ENCODE measurements at places on chromosomes 5 and 9.

GRCh38 chr9:113056191-113057106 lies at the start of gene ZFP37:
Gene ZFP37, minus strand, starts transcription at chr9:113056724. Its CDS starts 36 bp downstream, at chr9:113056688.
- peak; percentile 90 for DNase-seq

DNA sequence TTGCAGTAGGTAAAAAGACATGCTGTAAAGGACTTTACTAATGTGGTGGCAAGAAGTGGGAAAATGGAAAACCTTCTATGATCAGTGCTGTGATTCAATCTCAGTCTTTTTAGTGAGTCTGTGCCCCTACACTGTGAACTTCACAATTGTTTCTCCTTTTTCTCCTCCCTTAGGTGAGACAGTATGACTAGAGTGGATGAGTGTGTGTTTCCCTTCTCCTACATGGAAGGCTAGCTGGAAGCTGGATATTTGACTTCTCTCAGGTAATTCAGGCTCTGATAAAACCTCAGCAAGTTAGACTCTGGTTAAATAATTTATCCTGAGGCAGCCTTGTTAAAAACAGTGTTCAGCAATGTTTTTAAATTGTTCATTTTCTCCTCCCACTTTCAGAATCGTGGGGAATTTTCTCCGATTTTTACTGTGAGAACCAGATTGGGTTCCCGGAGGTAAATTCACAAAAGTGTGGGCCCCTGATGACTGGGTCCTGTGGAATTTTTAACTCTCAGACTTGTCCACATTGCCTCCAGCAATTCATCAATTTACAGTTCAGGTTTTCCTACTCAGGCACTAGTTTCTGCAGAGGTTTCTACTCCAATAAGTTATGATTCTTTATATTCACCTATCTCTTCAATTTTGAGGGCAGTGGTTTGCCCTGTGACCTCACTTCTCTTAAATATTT lies 149.1 kb upstream of the PIK3R1 start:
- DNase-seq: no peak

GRCh38 chr9:14293801-14294200 lies 20.1 kb downstream of the NFIB start:
- no peak for DNase-seq

GRCh38 chr9:81559197-81559596 lies 130.2 kb downstream of the TLE1 start:
- no peak for DNase-seq

DNA sequence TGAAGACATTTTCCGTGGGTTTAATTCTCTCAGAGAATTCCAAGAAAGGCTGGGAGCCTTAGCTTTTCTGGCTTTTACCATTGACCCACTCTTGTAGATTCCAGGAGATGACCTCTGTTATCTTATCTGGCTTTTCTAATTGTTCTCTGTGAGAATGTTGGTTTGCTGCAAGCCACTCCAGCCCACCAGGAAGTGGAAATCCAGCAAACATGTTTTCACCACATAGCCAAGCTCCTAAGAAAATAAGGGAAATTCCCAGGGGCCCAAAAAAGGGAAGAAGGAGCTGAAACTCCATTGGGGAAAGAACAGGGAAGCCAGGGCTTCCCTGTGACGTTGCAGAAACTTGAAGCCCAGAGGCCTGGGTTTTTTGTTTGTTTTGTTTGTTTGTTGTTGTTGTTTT lies 19.7 kb downstream of the GPR107 start:
- no peak for DNase-seq

DNA sequence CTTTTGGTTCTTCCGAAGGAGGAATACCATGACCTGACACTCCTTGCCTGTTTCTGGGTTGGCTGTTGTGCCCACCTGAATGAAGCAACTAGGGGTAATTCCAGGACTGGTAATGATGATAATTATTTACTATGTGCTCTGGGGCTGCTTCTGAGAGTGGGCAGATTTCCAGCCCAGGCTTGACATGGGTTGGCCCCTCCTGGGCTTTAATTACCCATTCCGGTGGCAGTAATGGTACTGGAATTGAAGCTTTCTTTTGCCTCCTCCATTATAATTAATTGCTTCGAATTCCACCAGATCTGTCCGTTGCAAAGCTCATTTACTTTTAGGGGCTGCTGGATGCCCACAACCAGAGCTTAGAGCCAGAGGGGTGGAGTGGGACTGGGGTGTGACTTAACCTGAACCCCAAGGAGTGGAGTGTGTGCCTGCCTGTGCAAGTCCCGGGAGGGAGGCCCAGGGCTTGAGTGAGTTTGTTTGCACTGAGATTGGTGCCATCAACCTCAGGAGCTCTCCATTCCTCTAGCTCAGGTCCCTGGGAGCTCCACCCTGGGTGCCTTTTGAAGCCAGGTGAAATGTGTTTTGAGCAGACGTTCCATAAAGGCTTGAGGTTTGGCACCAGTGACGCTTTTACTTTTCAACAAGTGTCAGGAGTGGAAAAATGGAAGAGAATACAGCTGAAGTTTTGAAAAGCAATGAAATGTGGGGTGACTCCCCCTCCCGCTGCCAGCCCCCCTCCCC lies 214.6 kb downstream of the PDZD2 start:
- no peak for DNase-seq

DNA sequence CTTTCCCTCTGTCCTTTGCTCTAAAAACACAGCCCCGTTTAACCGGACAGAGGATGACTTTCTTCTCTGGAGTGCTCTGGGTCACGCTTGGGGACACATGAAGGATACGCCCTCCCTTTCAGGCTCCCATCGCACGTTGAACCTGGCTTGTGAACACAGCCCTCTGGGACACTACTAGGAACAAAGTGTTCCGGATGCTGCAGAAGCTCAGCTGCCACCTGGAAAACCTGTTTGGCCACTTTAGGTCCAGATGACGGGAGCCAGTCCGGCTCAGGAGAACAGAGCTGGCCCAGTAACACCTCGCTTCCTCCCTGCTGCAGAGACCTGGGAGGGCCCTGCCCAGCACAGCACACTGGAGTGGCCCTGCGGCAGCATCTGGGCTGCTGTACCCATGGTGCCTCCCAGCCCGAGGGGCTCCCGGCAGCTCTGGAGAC lies 60.1 kb downstream of the GADD45G start:
- no peak for DNase-seq

GRCh38 chr5:15639288-15639687 lies 139.3 kb downstream of the FBXL7 start:
- DNase-seq: no peak

- DNase-seq: peak; percentile 15
Measured at GRCh38 chr5:172707285-172708182, 63.5 kb downstream of the DUSP1 start.

DNA sequence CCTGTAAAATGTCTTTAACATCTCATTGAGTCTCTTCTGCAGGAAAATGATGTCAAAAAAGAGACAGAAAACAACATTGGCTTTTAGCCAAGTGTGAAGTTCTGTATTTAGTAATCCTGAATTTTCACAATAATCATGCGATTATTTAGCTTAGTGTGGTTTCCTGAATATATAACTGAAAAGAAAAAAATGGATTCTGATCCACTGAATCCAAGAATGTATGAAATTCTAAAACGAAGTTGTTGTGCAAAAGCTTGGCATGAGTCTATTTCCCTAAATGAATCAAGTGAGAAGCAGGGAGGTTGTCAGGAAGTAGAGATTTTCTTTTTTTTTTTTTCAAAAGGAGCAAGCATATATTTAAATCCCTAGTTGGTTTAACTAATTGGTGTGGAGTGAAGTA lies 145.9 kb upstream of the CDH6 start:
- DNase-seq: no peak

GRCh38 chr5:110324876-110325275 lies 401.6 kb downstream of the TMEM232 start:
- no peak for DNase-seq

DNA sequence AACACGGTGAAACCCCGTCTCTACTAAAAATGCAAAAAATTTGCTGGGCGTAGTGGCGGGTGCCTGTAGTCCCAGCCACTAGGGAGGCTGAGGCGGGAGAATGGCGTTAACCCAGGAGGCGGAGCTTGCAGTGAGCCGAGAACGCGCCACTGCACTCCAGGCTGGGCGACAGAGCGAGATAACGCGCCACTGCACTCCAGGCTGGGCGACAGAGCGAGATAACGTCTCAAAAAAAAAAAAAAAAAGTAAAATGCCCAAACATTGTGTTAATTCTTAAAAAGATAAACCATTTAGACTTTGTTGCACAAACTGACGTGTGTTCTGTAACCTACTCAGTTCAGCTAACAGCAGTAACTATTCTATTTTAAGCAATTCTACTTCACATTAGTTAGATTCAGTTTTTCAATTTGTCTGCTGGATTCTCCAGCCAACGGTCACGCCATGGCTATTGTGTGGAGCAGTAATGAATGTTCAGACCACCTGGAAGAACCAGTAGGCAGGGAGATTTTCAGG lies 119.3 kb upstream of the MAN2A1 start:
- DNase-seq: peak; percentile 1

DNA sequence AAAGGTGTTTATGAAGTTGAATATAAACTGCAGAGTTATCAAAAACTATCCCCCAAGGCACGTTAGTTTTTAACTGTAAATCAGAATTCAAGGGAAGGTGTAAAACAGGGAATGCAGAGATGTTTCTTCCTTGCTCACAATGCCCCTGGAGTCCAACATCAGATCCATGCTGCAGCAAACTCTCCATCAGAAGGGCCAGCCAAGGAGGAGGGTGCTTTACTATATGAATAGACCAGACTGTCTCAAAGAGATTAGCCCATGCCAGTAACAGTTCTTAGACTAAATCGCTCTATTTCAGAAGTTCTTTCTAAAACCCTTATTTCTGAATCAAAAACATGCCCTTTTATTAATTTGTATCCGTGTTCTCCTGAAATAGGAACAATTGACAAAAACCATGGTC lies 362.8 kb upstream of the RPS23 start:
- DNase-seq: no peak

GRCh38 chr9:91896513-91897121 lies 53.4 kb downstream of the ROR2 start:
- DNase-seq: no peak

GRCh38 chr9:135046739-135047350 lies 40.6 kb upstream of the OLFM1 start:
- DNase-seq: no peak

- no peak for DNase-seq
Measured at GRCh38 chr5:65151614-65152013, 330.1 kb downstream of the ADAMTS6 start.

- DNase-seq: no peak
Measured at GRCh38 chr9:128175726-128176125, 15.6 kb downstream of the CIZ1 start.

GRCh38 chr5:141944076-141944475 lies 13.9 kb downstream of the PCDH12 start:
- no peak for DNase-seq

- DNase-seq: no peak
Measured at GRCh38 chr5:170067574-170068170, 38.0 kb upstream of the FOXI1 start.

DNA sequence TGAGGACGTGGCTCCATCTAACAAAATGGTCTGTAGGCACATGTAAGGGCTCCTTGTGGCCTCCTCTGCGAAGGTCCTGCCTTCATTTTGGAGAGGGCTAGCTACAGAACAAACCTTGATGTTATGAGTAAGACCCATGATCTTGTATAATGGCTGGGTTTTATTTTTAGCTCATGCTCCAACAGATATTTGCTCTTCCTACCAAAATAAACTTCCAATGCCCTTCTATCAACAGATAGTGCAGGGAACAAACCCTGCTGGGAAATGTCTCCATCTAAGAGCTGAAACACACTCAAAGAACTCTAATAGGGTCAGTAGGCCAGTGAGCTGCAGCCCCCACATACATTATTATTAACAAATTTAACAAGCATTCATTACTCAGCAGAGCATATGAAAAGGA lies 189.5 kb downstream of the LURAP1L start:
- DNase-seq: no peak

DNA sequence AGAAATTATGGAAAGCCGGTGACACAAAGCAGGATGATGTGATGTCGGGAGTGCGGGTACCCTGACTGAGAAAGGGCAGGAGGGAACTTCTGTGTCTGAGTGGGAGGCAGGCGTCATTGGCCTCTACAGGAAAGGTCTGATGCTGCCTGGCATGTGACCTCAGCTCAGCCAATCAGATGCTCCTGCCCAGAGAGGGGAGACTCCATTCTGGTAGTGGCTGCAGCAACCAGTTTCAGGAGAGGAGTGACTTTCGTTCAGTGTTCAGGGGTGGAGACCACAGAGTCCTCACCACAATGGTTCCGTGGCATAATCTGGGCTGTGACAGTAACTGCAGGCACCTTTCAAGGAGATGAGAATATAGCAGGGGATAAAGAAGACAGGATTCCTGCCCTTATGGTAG lies 6.7 kb upstream of the SFXN1 start:
- DNase-seq: no peak

DNA sequence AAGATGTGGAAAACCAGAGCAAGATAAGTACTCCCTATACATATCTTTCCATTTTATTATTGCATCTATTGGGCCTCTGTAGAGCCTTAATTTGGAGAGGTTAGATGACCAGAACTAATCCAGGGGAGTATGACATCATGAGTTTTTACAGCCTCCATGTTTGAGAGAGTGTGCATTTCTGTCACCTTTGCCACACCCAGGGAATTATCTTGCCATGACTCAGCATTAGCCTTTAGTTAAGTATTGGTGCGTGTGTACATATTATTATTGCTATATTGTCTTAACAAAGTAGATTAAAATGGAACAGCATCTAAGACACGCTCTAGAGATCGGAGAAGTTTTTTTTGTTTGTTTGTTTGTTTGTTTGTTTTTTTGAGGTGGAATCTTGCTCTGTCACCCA lies 27.6 kb downstream of the DIMT1 start:
- DNase-seq: no peak

GRCh38 chr5:144680711-144681110 lies 510.0 kb downstream of the KCTD16 start:
- DNase-seq: no peak

- DNase-seq: no peak
Measured at GRCh38 chr5:118126159-118126558, 862.2 kb downstream of the DTWD2 start.

- no peak for DNase-seq
Measured at GRCh38 chr5:73654171-73654811, 28.3 kb downstream of the ARHGEF28 start.

GRCh38 chr9:76403352-76403751 lies 9.1 kb upstream of the RFK start:
- DNase-seq: peak; percentile 9
